ENCODE measurements at places on chromosomes 6 and 20.

DNA sequence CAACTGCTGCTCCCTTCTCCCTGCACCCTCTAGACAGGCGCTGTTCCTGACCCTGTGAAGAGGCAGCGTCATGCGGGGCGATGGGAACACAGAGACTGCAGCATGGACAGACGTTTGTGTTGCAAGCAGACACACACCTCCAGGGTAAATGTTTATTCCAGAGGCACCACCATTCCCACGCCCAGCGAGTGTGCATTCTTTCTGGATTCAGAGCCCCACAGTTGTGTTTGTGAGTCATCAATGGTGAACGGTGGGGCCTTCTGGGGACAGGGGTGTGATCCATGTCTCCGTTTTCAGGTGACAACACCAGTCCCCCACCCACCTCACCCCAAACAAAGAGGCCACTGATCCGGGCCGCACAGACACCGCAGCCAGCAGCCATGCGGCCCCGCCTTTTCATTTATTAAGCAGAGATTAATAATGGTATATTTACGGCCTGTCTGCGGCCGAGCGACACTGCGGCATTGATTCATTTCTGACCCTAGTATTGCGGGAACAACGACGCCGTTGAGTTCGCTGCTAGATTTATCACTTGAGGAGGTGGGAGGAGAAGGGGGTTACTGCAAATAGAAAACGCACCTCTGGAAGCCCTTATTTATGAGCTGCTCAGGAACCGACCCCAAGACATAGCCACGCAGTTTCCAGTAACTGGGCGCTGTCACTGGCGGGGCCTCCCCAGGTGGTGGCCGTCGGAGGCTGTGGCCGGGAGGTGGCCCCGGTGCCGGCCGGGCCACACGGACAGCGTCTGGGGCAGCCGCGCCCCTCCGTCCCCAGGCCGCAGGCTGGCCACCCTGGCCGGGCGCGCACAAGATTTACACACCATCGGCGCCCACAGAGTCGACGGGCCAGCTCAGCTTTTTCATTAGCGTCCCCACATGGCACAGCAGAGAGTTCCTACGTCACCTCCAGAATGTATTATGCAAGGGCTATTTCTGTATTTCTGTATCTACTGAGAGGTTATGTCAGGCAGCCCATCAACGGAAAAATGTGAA, 367.6 kb downstream of the THBS2 start:
- DNase-seq = no peak

DNA sequence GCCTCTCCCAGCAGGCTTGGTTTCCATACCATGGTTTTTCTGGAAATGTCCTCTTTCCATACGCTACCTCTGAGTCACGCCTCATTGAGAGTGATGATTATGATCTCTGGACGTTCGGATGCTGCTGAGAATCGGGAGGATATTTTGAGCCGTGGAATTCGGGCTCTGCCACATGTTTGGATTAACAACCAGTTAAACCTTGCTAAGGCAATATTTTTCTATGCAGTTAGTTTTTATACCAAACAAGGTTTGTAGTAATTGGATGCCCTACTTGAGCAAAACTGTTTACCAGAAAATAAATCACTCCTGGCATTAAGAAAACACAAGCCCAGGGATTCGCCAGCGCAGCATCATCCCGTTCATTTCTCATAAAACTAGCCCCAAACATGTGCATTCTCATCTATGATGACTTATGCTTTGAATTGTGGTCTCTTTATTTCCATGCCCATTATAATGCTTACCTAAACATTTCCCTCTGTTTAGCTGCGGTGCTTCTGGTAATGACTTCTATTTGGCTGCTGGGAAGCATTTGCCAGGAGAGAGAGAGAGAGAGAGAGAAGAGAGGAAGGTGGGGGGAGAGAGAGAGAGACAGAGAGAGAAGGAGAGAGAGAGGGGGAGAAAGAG, 198.9 kb downstream of the CLIC5 start:
- no peak for DNase-seq

DNA sequence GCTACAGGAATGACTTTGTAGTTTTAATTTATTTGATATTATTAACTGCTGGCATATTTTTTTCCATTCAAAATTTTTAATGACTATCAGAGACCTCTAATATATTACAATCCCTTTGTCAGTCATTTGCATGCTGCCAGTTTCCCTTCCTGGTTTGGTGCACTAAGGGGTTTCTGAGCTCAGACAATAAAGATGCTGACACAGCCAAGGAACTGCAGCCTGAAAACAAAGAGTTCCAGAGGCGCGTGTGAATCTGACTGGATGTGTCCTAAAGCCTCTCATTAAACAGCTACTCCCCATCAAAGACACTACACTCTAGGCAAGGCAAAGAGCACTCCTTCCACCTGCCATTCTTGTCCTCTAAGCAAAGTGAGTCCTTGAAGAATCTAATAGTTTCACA, 116.8 kb upstream of the DST start:
- DNase-seq = no peak

DNA sequence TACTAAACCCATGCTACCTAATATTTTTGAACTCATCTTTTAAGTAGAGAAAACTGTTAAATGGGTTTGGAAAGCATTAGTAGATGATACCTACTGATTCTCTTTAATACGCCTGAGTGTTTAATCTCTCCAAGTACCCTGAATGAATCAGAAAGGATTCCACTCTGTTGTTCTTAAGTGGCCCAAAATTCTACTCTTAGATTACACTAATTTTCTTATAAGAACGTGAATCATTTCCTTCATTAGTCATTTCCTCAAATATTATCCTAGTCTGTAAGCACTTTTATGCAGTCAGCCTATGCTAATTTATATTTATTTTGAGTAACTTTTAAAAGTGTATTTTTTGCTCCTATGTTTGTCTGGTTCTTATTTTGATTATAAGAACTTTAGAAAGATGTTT, 380.0 kb downstream of the BTBD9 start:
- DNase-seq = no peak

DNA sequence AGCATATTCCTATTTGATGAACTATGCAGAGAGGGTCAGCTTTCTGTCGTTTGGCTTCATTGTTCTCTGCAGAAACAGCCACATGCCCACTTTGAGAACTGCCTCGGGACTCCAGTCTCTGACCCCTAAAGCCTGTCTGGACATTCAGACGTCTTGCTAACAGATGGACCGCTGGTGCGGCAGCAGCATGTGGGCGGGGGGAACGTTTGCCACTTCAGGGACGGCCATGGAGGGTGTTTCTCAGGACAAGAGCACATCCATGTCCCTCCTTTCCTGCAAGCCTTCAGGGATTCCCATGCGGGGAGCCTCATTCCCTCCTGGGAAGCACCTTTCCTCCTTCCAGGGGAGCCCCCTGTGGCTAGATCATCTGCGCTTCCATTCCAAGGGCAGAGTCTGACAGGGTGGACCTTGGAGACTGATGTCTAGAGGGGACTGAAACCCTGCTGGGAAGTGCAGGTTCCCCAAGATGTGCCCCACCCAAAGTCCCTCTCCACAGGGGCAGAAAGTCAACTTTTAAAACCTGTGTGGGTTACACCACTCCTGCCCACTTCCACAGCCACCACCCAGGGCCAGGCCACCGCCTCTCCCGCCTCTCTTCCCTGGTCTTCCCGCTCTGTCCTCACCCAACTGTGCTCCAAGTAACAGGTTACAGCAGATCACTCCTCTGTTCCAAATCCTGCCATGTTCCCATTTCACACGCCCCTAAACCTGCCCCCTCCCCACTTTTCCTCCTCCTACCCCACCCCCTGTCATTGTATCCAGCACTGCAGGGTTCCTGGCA, 94.8 kb upstream of the PMEPA1 start:
- DNase-seq = no peak

GRCh38 chr6:80696268-80696667, 589.8 kb downstream of the BCKDHB start:
- no peak for DNase-seq

GRCh38 chr20:38343311-38344106, 2.8 kb upstream of the LBP start:
- DNase-seq = no peak

- DNase-seq = no peak
These were observed 13.5 kb upstream of the FNDC1 start for GRCh38 chr6:159155679-159156078.

DNA sequence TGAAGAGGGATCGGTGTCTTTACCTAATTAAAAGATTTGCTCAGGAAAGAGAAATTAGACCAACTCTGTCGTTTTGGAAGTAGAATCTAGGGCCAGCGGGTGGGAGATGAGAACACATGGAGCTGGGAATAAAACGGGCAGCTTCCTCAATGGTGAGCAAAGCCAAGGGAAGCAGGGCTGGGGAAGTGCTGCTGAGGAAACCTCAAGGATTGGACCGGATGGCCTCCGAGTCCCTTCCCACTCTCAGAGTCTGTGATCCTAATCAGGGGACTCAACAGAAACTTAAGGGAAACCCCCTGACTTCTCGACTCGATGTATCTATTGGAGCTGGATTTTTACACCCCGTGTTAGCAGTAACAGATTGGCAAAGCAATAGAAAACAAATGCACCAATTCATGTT, 10.8 kb downstream of the GCNT2 start:
- DNase-seq = no peak

DNA sequence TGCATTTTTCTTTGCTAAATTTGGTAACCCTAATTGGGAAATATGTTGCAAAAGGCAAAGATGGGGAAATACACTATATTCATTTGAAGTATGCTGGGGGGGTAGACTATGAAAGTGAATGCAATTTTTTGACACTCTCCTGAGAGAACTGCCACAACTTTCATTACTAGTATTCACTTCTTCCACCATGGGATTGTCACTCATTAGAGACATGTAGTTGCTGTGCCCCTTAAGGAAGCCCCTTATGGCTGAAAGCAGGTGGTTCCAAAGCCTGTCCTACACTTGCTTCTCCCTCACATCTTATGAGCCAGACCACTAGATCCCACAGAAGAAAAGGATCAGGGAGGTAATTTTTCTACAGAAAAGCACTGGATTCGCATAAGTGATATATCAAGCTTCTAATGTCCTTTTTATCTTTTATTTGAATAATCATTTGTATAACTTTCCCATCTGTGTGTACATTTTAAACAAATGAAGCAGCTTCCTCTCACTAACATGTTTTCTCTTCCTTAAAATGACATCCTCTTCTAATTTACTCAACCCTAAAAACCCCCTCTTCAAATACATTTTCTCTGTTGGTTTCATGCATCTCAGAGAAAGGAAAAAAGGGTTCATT, 83.8 kb downstream of the GCLC start:
- no peak for DNase-seq

DNA sequence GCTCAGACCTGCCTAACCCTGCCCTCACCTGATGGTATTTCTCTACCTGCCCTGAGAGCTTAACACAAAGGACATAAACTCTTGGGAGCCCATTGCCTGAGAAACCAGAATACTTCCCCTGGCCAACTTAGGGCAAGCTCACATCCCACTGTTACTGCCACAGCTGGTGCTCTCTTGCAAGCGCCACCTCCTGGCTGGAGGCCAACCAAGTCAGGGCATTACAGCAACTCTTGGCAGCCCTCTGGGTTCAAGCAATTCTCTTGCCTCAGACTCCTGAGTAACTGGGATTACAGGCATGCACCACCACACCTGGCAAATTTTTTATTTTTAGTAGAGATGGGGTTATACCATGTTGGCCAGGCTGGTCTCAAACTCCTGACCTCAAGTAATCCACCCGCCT, 70.1 kb downstream of the HECA start:
- DNase-seq = no peak

GRCh38 chr6:137819740-137820139, 47.3 kb upstream of the TNFAIP3 start:
- no peak for DNase-seq

DNA sequence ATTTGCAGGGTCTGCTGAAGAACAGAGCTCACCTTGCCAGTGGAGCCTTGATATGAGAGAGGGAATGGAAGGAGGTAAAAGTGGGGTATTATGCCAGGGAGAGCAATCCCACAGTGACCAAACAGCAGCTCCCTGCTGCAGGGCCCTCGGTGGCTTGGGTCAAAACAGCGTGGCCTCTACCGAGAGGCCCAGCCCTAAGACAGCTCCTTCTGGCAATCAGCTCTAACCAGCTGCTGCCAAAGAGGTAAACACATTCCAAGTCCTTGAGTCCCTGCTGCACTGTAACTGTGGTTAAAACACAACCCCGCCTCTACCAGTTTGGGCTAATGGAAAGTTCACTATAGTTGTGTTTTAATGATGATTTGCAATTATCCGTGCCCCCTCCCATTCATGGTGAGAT, 1.4 kb upstream of the DAAM2 start:
- no peak for DNase-seq

DNA sequence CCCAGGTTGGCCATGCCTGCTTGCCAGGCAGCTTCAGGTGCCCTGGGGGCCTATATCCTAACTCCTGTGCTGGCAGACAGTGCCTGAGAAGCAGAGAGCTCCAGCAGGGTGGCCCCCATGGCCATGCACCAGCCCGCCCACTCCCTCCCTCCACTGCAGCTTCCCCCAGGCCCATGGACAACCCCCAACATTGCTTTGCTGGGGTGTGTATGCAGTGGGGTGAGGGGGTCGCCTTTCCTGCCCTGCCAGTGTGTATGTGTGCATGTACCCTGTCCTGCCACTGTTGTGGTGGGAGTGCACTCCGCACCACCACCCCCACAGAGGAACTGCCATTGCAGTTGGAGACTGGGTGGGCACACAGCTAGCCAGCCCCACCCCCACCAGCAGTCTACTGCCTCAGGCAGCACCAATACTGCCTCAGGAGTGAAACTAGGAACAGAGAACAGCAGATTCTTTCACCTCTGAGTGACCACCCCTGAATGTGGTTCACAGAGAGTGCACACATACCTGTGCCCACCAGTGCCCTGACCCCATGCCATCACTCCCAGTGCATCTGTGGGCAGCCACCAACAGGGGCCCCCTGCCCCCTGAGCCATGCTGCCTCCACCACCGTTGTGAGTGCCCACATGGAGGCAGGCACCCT, 151.1 kb downstream of the LRRC1 start:
- no peak for DNase-seq

DNA sequence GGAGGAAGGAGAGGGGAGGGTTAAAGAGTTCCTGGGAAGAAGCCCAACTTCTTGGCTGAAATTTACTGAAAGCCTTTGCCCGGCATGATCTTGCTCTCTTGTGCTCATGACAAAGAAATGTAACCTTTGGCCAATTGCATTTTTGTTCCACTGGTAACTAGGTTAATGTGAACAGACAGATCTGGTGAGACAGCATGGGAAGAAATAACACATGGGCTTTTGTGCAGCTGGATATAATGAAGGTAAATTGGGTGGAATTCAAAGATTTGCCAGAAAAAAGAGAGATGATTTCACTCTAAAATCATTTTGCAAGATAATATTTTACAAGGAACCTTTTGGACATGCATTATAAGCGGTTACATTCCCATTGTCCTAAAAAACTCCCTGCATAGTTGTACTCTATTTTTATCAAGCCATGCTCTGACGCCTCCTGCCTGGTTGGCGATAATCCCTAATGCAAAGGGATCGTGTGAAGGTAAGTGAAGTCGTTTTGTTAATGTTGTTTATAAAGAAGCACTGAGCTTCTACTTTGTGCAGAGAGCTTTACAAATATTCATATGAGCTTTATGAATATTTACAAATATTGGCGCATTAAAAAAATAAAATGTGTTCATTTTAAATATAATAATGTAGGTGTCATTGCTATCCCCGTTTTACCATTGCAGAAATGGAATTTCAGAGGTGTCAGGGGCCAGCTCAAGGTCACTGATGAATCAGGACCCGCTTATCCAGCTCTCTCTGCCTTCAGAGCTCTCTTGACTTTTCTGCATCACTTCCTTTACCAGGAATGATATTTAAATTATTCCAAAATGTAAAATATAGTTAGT, 161.3 kb upstream of the AGPAT4 start:
- DNase-seq = no peak

- no peak for DNase-seq
These were observed 106.3 kb downstream of the BCAS1 start for GRCh38 chr20:53964067-53964466.

- DNase-seq = no peak
These were observed at the start of gene AVP for GRCh38 chr20:3084283-3084985. Gene AVP, minus strand, starts transcription at chr20:3084724. Its CDS starts 50 bp downstream, at chr20:3084674.

GRCh38 chr20:32975698-32976674, 28.2 kb downstream of the SUN5 start:
- DNase-seq = no peak

Measured in stimulated activated CD8-positive, alpha-beta memory T cell treated with anti-CD3 and anti-CD28 coated beads, Interleukin-15, amount 100 ng/mL, for 48 hours (primary cell).